CD4-positive, alpha-beta T cell treated with Interleukin-2 at 100 ng/mL for 4 hours (primary cell): ENCODE measurements at places on chromosomes 13 and 19.

DNA sequence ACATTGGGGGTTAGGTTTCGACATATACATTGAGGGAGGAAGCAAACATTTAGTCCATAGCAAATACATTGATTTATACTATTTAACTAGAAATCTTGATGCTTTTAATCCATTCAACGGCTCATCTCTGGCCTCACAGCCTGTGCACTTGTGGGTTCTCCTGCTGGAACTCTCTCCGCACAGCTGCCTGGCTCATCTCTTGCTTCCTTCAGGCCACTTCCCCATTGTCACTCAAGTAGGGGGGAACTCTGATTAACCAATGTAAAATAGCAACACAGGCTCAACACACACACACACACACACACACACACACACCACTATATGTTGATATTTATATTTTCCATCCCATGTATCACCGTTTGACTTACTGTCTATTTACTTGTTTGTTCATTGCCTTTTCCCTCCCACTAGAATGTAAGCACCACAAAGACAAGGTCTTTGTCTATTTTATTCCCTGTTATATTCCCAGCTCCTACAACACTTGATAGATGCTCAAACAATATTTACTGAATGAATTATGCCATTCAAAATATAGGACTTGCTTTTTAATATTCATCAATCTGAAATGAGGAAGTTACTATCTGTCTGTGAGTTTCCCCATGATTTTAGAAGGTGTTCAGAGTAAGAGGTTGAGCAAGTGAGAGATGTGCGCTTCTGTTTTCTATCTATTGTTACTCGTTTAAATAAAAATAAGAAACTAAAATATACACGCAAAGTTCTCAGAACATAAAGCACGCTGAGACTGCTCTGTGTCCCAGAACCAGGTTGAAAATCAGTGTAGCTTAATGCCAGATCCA is 29.8 kb upstream of the PABPC3 start:
- no peak for DNase-seq

GRCh38 chr13:43159026-43159461 is 135.7 kb downstream of the DNAJC15 start:
- DNase-seq, result no peak

DNA sequence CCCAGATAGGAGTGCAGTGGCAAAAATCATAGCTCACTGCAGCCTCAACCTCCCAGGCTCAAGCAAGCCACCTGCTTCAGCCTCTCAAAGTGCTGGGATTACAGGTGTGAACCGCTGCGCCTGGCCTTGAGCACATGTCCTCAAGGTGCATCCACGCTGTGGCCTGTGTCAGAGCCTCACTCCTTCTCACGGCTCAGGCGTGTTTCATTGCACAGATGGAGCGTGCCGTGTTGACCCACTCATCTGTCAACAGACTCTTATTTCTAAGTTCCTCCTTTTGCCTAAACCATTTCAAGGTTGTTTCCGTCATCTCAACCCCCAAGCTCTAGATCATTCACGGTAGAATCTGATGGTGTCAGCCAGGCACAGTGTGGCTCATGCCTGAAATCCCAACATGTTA is 28.2 kb downstream of the ATP8B3 start:
- no peak for DNase-seq

GRCh38 chr19:40320558-40320935 is 27.6 kb downstream of the C19orf47 start:
- DNase-seq, result no peak

DNA sequence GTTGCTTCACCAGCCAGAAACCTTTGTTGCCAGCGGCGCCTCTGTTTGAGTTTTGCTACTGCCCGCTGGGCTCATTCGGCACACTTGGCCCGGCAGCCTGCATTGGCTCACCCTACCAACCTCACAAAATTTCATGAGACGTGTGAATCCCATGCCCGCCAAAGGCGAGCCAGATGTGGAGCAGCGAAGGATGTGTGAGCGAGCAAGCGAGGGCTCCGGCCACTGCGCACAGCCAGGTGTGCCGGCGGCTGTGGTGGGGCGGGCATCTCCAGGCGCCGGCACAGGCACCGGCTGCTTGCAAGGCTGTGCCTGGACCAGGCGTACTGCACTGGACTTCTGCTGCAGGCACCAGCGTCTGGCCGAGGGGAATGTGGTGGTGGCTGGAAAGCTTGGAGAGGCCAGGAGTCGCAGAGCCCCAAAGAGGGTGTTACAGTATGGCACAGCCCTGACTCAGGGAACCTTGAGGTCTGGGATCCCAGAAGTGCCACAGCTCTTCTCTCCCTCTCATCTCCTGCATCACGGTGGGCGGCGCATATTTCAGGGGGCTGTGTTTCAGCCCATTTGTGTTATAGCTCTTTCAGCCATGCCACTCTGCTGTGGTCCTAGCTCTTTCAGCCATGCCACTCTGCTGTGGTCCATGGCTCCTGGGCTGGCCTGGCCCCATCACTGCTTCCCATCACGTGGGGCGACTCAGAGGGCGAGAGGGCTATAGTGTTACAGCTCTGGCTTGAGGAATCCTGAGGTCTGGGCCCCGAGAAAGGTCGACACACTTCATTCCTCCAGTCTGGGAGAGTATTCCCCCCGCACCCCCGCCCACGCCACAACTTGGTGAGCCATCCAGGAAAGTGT is 592.0 kb upstream of the SLITRK5 start:
- DNase-seq, result no peak

DNA sequence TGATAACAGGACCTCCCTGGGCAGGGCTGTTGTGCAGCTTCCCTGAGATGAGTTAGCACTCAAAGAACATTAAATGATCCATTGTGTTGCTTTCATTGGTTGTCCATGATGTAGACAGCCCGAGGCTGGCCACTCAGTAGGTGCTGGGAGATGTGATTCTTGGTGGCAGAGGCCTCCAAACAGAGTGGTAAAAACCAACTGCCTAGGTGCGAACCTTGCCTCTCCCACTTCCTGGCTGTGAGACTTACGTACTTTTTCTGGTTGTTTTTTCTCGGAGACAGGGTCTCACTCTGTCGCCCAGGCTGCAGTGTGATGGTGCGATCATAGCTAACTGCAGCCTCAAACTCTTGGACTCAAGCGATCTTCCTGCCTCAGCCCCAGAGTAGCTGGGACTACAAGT is 6.2 kb downstream of the SARS2 start:
- peak; percentile 56 for DNase-seq

DNA sequence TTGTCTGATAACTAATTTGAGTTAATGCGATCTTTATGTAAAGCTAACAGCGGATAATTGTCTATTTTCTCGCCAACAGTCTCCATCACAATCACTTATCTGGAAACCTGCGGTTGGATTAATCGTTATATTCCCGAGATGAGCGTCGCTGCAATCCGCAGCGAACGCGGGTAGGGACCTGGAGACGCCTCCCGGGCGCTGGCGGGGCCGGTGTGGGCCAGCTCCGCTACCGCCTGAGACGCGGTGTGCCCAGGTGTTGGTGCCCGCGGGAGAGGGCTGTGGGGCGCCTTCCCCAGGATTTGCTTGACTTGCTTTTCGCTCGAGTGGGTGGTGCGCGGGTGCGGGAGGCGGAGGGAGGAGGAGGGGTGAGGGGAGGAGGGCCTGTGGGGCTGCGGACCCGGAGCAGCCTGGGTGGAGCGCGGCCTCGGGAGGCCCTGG is 38.3 kb downstream of the SOX1 start:
- no peak for DNase-seq

GRCh38 chr13:49938314-49938713 is 2.2 kb upstream of the SPRYD7 start:
- no peak for DNase-seq

DNA sequence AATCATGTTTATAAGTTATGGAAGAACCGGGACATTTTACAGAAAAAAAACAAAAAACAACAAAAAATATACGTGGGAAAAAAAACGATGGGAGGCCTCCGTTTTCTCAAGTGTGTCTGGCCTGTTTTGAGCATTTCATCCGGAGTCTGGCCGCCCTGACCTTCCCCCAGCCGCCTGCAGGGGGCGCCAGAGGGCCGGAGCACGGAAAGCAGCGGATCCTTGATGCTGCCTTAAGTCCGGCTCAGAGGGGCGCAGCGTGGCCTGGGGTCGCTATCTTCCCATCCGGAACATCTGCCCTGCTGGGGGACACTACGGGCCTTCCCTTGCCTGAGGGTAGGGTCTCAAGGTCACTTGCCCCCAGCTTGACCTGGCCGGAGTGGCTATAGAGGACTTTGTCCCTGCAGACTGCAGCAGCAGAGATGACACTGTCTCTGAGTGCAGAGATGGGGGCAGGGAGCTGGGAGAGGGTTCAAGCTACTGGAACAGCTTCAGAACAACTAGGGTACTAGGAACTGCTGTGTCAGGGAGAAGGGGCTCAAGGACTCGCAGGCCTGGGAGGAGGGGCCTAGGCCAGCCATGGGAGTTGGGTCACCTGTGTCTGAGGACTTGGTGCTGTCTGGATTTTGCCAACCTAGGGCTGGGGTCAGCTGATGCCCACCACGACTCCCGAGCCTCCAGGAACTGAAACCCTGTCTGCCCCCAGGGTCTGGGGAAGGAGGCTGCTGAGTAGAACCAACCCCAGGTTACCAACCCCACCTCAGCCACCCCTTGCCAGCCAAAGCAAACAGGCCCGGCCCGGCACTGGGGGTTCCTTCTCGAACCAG is 1.8 kb upstream of the APOE start:
- DNase-seq, result peak; percentile 76

DNA sequence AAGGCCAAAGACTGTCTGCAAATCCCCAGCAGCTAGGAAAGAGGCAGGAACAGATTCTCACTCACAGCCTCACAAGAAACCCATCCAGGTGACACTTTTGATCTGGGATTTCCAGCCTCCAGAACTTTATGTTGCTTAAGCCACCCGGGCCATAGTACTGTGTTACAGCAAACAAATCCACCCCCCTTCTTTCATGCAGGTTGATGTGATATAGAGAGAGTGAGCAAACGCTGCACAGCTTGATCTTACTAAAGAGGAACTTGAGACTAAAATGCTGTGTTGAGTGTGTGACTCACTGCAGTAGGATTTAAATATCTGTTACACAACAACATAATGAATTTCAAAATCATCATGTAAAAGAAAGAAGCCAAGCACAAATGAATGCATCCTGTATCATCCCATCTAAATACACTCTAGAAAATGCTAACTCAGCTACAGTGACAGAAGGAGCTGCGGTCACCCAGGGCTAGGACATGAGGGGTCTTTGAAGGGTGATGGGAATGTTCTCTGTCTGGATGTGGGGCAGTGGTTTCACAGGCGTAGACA is 32.2 kb downstream of the RCBTB2 start:
- DNase-seq, result peak; percentile 33

DNA sequence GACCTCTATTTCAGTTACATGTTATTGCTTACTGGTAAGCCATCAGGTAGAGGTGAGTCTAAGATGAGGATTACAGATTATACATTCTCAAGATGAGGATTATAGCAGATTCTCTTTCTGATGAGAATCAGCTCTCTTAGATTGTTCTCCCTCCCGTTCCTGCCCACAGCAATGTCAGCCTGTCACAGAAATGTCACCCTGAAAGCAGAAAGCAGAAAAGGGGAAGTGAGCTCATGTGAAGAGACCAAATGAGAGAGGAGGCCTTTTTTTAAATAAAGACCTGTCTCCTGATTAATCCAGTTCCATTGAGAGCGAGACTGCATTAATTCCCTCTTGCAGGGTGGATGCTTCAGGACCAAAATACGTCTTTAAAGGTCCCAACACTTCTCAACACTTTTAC is 445.6 kb downstream of the KCTD12 start:
- DNase-seq, result no peak

- no peak for DNase-seq
These were observed 132.5 kb downstream of the STK24 start for GRCh38 chr13:98444381-98444780.

DNA sequence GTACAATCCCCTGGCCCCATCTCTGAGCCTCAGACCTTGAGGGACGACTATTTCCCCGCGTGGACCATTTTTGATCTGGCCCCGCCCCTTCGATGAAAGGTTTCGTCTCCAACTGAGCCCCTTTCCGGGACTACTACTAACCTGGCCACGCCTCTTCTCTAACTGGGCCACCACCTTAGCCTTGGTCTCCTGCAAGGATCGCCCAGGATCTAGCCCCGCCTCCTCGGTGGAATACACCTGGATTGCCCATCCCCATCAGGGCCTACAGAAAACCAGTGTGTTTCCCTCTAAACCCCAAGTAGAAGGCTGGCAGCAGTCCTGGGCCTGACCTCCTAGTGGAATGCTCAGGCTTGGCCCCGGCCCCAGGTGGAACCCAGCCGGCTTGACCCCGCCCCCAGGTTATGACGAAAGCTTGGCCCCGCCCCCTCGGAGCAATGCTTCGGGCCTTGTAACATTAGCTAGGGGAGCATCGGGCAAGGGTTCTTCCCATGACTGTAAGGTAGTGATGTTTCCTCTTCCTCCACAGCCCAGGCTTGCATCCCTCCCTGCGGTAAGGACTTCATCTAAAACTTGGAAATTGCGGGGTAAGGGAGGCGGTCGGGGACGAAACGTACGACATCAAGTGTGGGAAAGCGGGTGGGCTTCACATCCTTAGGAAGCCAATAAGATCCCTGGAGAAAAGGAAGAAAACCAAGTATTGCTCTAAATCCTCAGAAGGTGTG is 9.1 kb downstream of the SPACA6 start:
- peak; percentile 31 for DNase-seq

DNA sequence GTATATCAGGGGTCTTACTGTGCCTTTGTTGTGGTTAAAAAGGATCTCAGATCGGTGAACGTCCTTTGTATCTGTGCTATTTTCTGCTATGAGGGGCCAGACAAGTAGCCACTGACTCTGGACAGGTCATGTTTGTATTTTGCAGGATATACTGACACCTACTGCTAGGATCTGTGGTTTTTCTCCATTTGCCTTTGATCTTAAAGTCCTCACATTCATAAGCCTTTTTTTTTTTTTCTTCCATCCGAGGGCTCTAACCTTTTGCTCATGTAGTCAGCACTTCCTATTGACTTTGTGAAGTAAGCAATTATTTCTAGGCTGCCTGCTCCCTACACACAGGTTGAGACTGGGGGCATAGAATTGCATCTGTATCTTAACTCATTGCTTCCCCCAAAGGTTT is 106.2 kb downstream of the SLITRK5 start:
- DNase-seq, result no peak

GRCh38 chr19:16830679-16831078 is 1.5 kb downstream of the SIN3B start:
- DNase-seq, result no peak

- no peak for DNase-seq
These were observed 17.5 kb downstream of the ELAVL3 start for GRCh38 chr19:11463391-11463790.

DNA sequence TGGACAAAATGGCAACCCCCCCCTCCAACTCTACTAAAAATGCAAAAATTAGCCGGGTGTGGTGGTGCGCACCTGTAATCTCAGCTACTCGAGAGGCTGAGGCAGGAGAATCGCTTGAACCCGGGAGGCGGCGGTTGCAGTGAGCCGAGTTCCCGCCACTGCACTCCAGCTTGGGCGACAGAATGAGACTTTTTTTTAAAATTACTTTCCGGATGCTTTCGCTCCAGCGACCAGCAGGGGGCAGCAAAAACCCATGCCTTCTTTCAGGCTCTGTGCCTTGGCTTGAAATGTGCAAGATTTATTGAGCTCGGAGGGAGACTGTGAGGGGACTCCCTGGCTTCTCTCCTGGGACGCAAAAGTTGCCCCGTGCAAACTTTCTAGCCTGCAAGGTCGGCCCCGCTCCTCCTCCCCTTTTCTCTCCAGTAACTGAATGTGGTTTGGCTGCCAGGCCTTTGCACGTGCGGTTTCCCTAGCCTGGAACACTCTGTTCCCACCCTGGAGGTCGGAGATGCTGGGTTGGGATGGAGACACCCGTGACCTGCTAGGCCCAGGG is 61.4 kb upstream of the NFIC start:
- DNase-seq, result peak; percentile 76

- DNase-seq, result no peak
These were observed 27.9 kb upstream of the PARP4 start for GRCh38 chr13:24540236-24541126.

- no peak for DNase-seq
These were observed 300.1 kb downstream of the TEX29 start for GRCh38 chr13:111620586-111620985.

- no peak for DNase-seq
These were observed 72.6 kb upstream of the KLF5 start for GRCh38 chr13:72986197-72986596.
